ENCODE measurements at places on chromosomes 3 and 15. TPM values are rescaled to one million over a fixed set of nuclear protein-coding genes. Genes with fewer than 3 reads are reported as not detected.
A peak's percentile ranks its signal among the peaks of the same experiment; 100 is the strongest.

The CSPG5 gene
- 0.18 TPM for total RNA-seq

The BHLHE40 gene
- 57.3 TPM for total RNA-seq

The ITIH1 gene
- not detected for total RNA-seq

- H3K27ac ChIP-seq = peak overlapping the region; percentile 69
- H3K36me3 ChIP-seq = peaks cover 9% of the 10 kb centered on the region
- DNase-seq = peak; percentile 40
- no peaks in the 10 kb centered on the region for H3K27me3 ChIP-seq
- H3K4me3 ChIP-seq = no peak overlapping the region
- H3K4me1 ChIP-seq = peaks cover 79% of the 10 kb centered on the region
Observed at GRCh38 chr3:46946856-46947545, 29.5 kb downstream of the CCDC12 start.

GRCh38 chr3:48065035-48065434, 48.8 kb upstream of the MAP4 start:
- peaks cover 59% of the 10 kb centered on the region for H3K4me1 ChIP-seq
- DNase-seq = no peak
- no peaks in the 10 kb centered on the region for H3K27me3 ChIP-seq
- H3K4me3 ChIP-seq = no peak overlapping the region
- H3K36me3 ChIP-seq = peaks cover 15% of the 10 kb centered on the region
- H3K27ac ChIP-seq = no peak overlapping the region

DNA sequence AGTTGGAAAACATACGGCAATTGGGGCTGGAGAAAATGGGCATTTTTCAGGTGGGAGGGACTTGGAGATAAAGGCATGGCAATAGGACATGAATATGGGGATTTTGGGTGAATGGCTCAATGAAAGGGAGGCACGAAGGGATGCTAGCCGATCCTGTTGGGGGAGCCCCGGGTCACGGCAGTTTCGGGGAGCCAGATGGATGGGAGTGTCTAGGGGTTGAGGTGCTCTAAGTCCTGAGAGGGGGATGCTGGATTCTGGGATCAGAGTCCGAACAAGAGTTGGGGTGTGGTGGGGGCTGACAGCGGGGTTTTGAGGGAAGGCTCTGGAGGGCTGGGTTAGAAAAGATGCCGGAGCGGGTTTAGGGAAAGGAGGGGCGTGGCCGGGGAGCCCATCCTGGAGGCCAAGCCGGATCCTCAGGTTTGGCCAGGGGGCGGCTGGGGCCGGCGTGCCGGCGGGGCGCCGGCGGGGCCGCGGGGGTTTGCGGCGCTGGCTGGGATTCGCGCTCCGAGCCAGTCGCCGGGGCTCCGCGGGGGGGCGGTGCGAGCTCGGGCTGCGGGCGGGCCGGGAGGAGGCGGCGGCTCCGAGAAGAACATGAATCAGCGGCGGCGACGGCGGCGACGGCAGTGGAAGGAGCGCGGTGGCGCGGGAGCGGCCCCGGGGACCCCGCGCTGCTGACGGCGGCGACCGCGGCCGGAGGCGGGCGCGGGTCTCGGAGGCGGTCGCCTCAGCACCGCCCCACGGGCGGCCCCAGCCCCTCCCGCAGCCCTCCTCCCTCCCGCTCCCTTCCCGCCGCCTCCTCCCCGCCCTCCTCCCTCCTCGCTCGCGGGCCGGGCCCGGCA, at the start of gene TYRO3:
TSS of gene TYRO3 (plus strand) at position 813 of the 839 bp plus-strand sequence. CDS start 46 bp downstream, outside the sequence.
- no peak for DNase-seq
- no peaks in the 10 kb centered on the region for H3K36me3 ChIP-seq
- H3K27ac ChIP-seq = no peak within 1 kb of the TSS
- no peaks in the 10 kb centered on the region for H3K27me3 ChIP-seq

- no peak for DNase-seq
- no peaks in the 10 kb centered on the region for H3K36me3 ChIP-seq
- H3K4me1 ChIP-seq = peaks cover 34% of the 10 kb centered on the region
- H3K4me3 ChIP-seq = no peak overlapping the region
- H3K27me3 ChIP-seq = no peaks in the 10 kb centered on the region
Observed at GRCh38 chr15:73578026-73578425, 55.2 kb downstream of the NPTN start.

All from heart right ventricle (tissue), 16 donors.